Vagina (tissue), 2 donors: ENCODE measurements at places on chromosomes 1 and 21.
A peak's percentile ranks its signal among the peaks of the same experiment; 100 is the strongest.

- no peaks in the 10 kb centered on the region for H3K4me1 ChIP-seq
- no peaks in the 10 kb centered on the region for H3K36me3 ChIP-seq
- H3K4me3 ChIP-seq: no peak overlapping the region
- DNase-seq: no peak
- no peak overlapping the region for H3K27ac ChIP-seq
- H3K27me3 ChIP-seq: no peaks in the 10 kb centered on the region
Measured at GRCh38 chr1:33640114-33640660, 167.7 kb downstream of the ZSCAN20 start.

- no peaks in the 10 kb centered on the region for H3K36me3 ChIP-seq
- H3K4me1 ChIP-seq: peaks cover 24% of the 10 kb centered on the region
- no peak for DNase-seq
- no peaks in the 10 kb centered on the region for H3K27me3 ChIP-seq
- H3K4me3 ChIP-seq: no peak overlapping the region
Measured at GRCh38 chr21:36552434-36552785, 72.5 kb upstream of the CLDN14 start.

- H3K36me3 ChIP-seq: peaks cover 15% of the 10 kb centered on the region
- H3K4me3 ChIP-seq: no peak overlapping the region
- no peak for DNase-seq
- H3K4me1 ChIP-seq: no peaks in the 10 kb centered on the region
- H3K27me3 ChIP-seq: no peaks in the 10 kb centered on the region
- H3K27ac ChIP-seq: no peak overlapping the region
Measured at GRCh38 chr1:230987448-230987847, 8.6 kb downstream of the ARV1 start.

GRCh38 chr1:113479713-113480676 is 89.7 kb downstream of the MAGI3 start:
- no peaks in the 10 kb centered on the region for H3K36me3 ChIP-seq
- H3K27ac ChIP-seq: no peak overlapping the region
- no peak for DNase-seq
- H3K4me1 ChIP-seq: no peaks in the 10 kb centered on the region

GRCh38 chr1:22285549-22286396 is 142.9 kb upstream of the WNT4 start:
- peak; percentile 27 for DNase-seq
- no peaks in the 10 kb centered on the region for H3K4me1 ChIP-seq
- H3K27ac ChIP-seq: no peak overlapping the region
- no peaks in the 10 kb centered on the region for H3K27me3 ChIP-seq
- H3K36me3 ChIP-seq: no peaks in the 10 kb centered on the region

GRCh38 chr1:145978471-145978853 is 14.0 kb downstream of the POLR3GL start:
- no peaks in the 10 kb centered on the region for H3K36me3 ChIP-seq
- peaks cover 45% of the 10 kb centered on the region for H3K4me1 ChIP-seq
- DNase-seq: no peak
- H3K27ac ChIP-seq: peak overlapping the region; percentile 95

DNA sequence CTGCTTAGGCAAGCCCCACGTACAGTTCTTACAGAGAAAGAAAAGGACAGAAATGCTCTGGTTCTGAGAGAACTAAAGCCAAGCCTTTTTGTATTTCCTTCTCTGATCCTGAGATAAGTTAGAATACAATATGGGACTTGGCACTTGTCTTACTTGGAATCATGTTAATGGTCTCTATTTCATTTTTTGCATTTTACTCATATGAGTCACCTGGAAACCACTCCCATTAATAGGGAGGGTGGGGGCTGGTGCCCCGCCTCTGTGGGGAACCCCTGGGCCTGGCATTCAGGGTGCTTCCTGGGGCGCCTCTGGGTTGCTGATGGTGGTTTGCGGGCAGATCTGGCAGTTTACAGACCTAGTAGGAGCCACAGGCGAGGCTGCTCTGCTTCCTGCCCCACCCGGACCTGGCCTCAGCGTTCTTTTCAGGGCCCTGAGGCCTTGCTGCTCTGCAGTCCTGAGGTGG is 26.7 kb downstream of the TSPAN2 start:
- no peak for DNase-seq
- H3K4me1 ChIP-seq: peaks cover 17% of the 10 kb centered on the region
- H3K27me3 ChIP-seq: no peaks in the 10 kb centered on the region
- H3K27ac ChIP-seq: peak overlapping the region; percentile 13
- H3K4me3 ChIP-seq: no peak overlapping the region

DNA sequence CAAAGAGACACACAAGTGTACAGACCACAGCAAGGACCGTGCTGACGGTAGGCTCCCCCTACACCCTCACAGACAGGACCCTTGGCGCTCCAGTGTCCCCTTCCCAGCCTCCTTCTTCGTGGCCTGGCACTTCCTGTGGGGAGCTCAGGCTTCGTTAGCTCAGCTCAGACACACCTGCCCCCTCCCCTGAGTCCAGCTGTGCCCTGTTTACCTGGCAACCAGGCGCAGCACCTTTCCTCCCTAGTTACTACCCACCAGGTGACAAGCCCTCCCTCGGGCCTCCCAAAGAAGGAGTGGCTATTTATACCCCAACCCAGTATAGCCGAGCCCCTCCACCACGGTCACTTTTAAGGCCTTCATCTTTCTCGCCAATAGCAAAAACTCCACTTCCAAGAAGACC is 4.7 kb downstream of the CELF3 start:
- DNase-seq: no peak
- no peak overlapping the region for H3K27ac ChIP-seq
- no peaks in the 10 kb centered on the region for H3K27me3 ChIP-seq
- H3K36me3 ChIP-seq: no peaks in the 10 kb centered on the region
- H3K4me1 ChIP-seq: peaks cover 8% of the 10 kb centered on the region
- no peak overlapping the region for H3K4me3 ChIP-seq

DNA sequence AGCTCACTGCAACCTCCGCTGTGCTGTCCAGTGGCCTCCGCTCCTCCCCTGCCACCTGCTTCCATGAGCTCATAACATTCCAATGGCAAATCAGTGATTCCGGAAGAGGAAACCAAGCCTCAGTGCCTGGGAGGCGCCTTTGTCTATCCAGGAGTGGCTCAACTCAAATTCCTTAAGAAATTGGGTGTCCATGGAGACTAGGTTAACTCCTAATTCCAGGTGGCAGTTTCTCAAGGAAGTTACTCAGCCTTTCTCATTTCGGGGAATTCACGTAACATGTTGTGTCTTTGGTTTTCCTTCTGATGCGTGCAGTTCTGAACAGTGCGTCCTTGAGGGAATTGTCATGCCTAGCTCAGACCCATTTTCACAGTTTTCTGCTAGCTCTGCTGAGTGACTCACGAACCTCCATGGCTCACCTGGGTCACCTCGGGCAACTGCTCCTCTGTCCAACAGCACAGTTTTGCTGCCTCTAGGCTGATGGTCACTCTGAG is 89.9 kb upstream of the DSCAM start:
- H3K4me3 ChIP-seq: no peak overlapping the region
- H3K27ac ChIP-seq: no peak overlapping the region
- H3K27me3 ChIP-seq: no peaks in the 10 kb centered on the region
- no peaks in the 10 kb centered on the region for H3K4me1 ChIP-seq
- DNase-seq: no peak

DNA sequence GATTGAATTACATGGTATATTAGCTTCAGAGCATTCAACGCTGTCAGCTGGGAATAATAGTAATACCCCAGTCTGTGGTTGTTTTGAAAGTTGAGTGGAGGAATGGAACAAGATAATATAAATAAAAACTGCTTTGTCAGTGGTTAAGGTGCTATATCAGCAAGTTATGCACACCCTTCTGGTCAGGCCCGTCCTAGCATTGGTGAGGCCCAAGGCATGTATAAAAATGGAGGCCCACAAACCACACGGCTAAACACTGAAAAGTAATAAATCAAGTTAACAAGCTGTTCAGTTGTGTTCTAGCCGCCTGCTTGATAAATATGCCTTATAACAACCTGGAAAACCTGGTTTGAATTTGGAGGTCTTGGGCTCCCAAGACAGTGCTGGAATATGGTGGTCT is 77.4 kb downstream of the PSMG1 start:
- H3K4me3 ChIP-seq: no peak overlapping the region
- peak overlapping the region; percentile 66 for H3K27ac ChIP-seq
- no peaks in the 10 kb centered on the region for H3K36me3 ChIP-seq
- no peak for DNase-seq
- peaks cover 26% of the 10 kb centered on the region for H3K4me1 ChIP-seq

DNA sequence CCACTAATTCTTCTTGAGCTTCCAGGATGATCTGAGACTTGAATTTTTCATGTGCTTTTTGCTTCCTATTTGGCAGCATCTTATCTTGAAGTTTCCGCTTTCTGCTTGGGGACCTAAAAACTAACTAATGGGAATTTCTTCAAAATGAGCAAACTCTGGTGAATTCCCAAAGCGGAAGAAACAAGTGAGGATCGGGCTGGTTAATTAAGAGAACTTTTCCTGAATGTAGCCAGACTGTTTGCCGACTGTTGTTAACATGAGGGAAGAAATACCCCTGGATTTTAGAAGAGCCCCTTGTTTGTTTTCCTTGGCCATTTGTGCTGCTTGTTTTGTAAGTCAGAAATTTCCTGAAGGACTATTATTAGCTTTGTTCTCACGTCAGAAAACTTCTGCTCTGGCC is 6.1 kb upstream of the SELE start:
- no peak overlapping the region for H3K4me3 ChIP-seq
- no peaks in the 10 kb centered on the region for H3K27me3 ChIP-seq
- no peaks in the 10 kb centered on the region for H3K36me3 ChIP-seq
- no peak overlapping the region for H3K27ac ChIP-seq
- H3K4me1 ChIP-seq: peaks cover 10% of the 10 kb centered on the region

DNA sequence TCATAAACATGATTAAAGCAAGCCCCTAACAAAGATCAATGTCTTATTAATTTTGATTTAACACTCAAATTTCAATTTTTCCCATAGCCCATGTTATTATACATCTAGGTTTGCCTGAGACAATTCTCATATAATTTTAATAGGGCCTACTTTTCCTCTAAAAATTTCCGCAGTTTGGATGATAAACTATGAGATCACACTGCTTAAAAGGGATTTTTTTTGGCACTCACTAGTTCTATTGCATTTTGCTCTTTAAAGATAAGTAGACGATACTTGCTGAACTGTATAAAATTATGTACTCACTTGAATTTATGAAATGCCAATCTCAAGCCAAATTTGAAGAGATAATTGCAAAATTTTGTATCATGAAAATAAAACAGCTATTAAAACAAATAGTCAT is 480.4 kb upstream of the ZRANB2 start:
- H3K36me3 ChIP-seq: no peaks in the 10 kb centered on the region
- H3K27me3 ChIP-seq: no peaks in the 10 kb centered on the region
- no peak overlapping the region for H3K27ac ChIP-seq
- no peak overlapping the region for H3K4me3 ChIP-seq

GRCh38 chr1:29532751-29533150 is 296.4 kb downstream of the PTPRU start:
- no peak overlapping the region for H3K27ac ChIP-seq
- DNase-seq: no peak
- no peak overlapping the region for H3K4me3 ChIP-seq
- no peaks in the 10 kb centered on the region for H3K36me3 ChIP-seq
- no peaks in the 10 kb centered on the region for H3K27me3 ChIP-seq

- H3K36me3 ChIP-seq: peaks cover 4% of the 10 kb centered on the region
- H3K27me3 ChIP-seq: no peaks in the 10 kb centered on the region
- H3K27ac ChIP-seq: peak overlapping the region; percentile 66
- DNase-seq: no peak
- peaks cover 97% of the 10 kb centered on the region for H3K4me1 ChIP-seq
Measured at GRCh38 chr1:19476450-19477190, 8.7 kb downstream of the CAPZB start.

GRCh38 chr21:18677632-18678031 is 274.0 kb upstream of the TMPRSS15 start:
- no peak overlapping the region for H3K27ac ChIP-seq
- H3K36me3 ChIP-seq: no peaks in the 10 kb centered on the region
- no peak for DNase-seq
- no peaks in the 10 kb centered on the region for H3K27me3 ChIP-seq

DNA sequence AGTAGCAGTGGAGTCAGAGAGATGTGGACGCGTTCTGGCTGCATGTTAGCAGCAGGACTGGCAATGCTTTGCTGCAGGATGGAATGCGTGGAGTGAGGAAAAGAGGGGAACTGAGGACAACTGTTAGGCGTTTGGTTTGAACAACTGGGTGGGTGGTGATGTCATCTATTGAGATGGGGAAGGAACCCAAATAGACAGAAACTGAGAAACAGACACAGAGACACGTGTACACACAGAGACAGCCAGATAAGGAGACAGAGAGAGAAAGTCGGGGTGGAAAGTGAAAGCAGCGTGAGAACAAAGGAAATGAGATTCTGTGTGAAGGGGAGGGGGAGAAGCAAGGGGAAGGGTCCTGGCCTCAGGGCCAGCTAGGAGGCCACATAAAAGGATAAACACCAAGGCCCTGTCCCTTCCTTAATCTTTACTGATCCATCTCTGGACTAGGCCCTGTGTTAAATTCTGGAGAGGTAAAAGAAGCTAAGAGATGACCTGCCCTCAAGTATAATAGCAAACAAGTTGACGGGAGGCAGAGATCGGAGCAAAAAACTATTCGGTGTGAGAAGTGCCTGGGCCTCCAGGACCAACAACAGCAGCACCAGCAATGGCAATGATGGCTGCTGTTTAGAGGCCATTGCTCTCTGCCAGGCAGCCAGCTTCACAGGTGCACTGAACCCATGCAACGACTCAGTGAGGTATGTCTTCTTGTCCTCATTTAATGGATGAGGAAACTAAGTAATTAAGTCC is 31.6 kb downstream of the VWA5B1 start:
- DNase-seq: no peak
- no peaks in the 10 kb centered on the region for H3K36me3 ChIP-seq
- no peak overlapping the region for H3K27ac ChIP-seq
- no peaks in the 10 kb centered on the region for H3K27me3 ChIP-seq
- peaks cover 5% of the 10 kb centered on the region for H3K4me1 ChIP-seq

DNA sequence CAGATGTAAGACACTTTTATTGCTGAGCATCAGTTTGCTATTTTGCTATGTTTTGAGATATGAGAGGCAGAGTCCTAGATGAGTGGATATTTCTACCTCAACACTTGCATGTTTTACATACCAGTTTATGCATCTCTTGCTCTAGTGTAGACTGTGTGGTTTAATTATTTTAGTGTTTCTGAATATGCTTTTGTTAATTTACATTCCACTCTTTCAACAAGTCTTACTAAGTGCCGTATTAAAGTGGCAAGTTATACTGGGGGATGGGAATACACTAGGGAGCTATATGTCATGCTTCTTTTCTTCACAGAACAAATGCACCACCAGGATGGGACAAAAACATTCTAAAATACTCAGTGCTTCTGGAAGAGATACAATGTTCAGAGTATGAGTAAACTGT is 507.7 kb upstream of the PRMT6 start:
- DNase-seq: no peak
- H3K27ac ChIP-seq: no peak overlapping the region
- no peak overlapping the region for H3K4me3 ChIP-seq
- H3K4me1 ChIP-seq: no peaks in the 10 kb centered on the region
